ENCODE measurements at places on chromosomes 7 and 10.

DNA sequence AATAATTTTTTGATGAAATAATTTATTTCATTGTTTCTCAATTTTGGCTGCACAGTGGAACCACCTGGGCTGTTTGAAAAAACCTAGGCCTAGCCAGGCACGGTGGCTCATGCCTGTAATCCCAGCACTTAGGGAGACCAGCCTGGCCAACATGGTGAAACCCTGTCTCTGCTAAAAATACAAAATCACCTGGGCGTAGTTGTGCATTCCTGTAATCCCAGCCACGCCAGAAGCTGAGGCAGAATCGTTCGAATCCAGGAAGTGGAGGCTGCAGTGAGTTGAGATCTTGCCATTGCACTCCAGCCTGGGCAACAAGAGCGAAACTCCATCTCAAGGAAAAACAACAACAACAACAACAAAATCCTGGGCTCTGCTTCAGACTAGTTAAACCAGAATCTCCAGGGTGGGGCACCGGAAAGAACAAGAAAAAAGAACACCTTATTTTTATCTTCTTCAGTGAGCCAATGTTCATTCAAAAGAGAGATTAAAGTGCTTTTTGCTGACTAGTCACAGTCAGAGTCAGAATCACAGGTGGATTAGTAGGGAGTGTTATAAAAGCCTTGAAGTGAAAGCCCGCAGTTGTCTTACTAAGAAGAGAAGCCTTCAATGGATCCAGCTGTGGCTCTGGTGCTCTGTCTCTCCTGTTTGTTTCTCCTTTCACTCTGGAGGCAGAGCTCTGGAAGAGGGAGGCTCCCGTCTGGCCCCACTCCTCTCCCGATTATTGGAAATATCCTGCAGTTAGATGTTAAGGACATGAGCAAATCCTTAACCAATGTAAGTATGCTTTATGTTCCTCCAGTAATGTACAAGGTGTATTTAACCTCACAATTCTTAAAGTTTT is at the start of gene CYP2C18:
Gene CYP2C18 (plus strand): TSS at position 516 of the 841 bp plus-strand sequence. CDS start 91 bp downstream, at position 607.
- no peak for DNase-seq

DNA sequence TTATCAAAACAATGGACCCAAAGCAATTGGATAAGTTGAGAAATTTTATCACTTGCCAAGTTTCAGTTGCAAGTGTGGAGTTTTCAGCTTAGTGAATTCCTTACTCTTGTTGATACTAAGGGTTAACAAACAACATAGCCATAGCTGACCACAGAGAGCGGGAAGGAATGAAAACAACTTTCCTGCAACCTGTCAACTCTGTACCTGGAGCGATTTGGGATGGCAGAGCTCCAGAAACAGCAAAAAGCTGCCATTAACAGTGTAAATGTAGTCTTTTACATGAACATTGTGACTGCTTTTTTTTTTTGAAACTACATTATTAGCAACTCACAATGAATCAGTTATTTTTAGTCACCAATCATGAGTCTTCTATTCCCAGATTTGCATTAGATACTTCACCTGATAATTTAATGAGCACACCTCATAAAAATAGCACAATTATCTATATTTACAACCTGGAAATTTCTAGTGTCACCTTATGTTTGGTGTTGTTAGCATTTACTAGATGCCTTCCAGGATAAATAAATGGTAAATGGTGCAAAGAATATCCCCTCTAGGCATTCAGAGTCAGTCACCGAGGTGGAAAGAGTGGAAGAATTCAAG is 47.6 kb upstream of the RAPGEF5 start:
- no peak for DNase-seq

DNA sequence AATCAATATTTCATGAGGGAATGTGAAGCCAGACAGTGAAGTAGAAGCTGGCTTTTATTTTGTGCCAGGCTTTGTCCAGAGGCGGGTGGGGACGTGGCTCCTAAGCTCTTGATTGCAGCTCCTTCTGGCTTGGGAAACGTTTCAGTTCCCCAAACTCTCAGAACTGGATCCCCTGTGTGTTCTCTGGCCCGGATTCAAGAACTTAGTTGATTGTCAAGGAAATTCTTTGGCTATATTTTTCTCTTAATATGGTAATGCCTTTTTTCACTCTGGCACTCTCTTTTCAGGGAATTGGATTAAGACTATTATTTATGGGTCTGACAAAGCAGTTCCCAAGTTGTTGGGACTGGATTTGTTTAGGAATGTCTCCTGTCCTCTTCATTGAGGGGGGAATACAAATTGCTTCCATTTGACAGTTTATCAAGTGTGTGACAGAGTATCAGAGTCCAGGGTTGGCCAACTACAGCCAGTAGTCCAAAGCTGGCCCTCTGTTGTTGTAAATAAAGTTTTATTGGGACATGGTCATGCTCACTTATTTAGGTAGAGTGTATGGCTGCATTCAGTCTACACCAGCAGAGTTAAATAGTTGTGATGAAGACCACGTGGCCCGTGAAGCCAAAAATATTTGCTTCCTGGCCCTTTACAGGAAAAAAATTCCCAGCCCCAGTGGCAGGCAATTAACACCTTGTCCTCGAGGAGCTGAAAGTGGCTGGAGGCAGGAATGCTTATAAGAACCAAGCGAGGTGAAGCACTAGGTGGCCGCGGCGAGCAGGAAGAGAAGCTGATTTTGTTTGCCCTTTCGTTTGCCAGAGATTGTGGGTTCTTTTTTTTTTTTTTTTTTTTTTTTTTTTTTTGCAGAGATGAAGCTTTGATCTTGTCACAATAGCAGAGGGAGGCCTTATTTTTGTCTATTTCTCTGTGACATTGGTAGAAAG is 34.3 kb downstream of the HTRA1 start:
- DNase-seq = peak; percentile 52

DNA sequence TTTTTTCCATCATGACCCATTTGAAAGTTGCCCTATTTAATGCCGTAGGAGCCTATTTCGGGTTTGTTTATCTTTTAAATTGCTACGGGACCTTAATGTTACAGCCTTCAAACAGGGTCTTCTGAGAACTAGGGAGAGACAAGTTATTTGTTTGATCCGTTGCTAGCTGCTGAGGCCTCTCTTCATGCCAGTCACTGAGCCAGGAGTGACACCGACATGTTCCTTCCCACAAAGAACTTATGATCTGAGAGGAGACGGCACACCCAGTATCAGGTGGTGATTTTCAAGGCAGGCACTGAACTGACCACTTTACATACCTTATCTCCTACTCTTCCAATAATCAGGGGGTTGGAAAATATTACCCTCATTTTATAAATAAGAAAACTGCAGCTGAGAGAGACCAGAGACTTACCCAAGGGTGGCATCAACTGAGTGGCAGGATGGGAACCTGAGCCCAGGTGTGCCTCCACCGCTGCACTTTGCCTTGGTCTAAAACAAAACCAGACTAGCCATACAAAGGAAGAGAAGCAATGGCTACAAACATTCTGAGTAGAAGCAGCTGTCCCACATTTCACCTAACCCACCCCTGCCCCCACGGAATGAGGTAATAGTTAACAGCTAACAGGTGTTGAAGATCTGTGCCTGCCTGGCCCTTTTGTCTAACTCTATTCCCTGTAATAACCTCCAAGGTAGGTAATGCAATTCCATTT is 40.5 kb downstream of the PPP1R3C start:
- DNase-seq = no peak

DNA sequence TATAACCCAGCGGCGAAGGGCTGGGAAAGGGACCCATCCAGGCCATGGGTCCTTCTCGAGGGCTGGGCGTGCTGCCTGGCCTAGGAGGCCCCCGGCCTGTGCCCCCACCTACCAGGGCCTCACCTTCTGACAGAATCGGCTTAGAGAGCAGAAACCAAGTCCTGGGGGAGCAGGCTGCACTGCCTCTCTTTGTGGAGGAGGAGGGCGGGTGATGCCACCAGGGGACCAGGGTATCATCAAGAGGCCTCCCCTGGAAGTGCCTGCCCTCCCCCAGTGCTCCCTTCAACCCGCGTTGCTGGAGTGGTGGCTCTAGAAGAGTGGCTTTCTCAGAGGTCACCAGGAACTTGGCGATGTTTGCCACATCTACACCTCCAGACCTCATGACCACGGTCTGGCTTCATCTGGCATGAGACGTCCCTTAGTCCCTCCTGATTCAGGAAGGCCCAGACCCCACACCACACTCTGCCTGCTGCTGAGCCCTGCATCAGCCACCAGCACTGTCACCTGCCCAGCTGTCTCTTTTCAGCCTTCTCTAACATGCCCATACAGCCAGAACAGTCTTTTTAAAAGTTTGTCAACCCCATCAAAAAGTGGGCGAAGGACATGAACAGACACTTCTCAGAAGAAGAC is 31.9 kb downstream of the FKBP6 start:
- no peak for DNase-seq

DNA sequence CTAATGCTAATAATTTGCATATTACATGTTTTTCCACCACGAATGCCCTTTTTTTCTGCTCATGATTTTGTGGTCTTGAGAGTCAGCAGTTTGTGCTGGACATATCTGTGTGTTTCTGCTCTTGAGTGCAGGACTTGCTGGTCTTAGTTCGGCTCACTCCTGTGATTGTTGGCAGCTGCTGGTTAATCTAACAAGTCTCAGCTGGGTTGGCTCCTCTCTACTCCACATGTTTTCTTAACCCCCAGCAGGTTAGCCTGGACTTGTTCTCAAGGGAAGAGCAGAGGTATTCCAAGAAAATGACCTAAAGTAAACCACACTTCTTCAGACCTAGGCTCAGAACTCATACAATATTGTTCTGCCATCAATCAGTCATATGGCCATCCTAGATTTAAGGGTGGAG is 1238.9 kb downstream of the XPNPEP1 start:
- DNase-seq = no peak

DNA sequence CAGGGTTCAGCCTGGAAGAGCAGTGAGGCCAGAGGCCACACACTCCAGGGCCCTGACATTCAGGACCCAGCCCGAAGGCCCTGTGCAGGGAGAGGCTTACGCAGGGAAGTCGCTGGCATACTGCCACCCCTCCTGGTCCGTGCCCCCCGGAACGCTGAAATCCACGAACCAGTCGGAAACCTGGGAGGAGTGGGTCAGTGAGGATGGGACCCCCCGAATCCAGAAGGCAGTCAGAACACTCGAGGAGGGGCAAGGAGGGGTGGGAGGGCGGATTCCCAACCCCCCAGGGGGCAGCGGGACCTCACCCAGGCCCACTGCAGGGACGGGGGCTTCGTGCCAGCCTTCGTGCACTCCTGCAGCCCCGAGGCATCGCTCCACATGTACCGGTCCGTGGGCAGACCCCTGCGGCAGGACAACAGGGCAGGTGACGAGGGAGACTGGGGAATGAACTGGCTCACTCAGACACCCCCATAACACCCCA is 13.5 kb downstream of the BHLHA15 start:
- DNase-seq = no peak

DNA sequence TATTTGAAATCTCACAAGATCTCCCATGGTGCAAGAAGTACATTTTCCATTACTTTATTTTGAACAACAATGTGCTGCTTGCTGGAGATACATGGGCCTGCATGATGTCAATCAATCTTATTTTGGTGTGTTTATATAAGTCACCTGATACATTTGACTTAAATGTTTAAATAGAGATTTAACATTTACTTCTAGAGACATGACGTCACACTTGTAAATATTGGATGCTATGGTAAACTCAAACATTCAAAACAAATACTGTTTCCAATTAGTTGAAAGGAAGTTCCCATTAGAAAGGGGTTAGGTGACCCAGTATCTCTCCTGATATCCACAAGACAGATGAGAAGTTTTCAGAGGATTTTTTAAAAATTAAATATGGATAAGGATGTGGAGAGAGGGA is 214.5 kb downstream of the NSUN6 start:
- no peak for DNase-seq

DNA sequence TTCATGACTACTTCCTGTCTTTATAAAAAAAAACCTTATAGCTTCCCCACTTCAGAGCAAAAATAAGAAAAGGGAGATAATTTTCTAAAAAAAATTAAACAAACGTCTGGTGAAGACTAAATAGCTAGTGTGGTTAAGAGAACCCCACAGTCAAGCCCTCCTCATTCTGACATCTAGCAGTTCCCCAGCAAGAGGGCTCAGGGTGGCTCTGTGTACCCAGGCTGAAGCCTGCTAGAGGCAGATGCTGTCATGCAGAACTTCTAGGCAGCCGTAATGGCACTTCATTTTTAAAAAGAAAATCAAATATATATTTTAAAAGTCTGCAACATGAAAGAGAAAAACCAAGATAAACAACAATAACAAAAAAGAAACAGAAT is 223.1 kb upstream of the KLF14 start:
- no peak for DNase-seq

DNA sequence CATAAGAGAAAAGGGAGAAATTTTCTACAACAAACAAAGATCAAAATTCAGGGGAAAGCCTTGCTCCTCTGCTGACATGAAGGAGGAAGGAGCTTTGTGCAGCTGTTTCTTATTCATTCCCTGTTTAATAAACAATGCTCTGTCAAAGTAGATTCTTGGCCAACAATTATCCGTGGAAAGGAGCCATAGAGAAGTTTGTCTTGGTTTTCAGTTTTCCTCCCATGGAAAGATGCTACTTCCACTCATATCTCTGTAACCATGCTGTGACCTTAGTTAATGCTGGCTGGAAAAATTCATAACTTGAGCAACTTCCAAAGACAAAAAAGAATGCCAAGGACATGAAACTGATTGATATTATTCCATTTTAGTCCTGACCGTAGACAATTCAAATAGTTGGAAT is 8.1 kb downstream of the DDC start:
- no peak for DNase-seq

GRCh38 chr10:50275650-50276235 is 24.4 kb upstream of the ASAH2 start:
- peak; percentile 29 for DNase-seq

DNA sequence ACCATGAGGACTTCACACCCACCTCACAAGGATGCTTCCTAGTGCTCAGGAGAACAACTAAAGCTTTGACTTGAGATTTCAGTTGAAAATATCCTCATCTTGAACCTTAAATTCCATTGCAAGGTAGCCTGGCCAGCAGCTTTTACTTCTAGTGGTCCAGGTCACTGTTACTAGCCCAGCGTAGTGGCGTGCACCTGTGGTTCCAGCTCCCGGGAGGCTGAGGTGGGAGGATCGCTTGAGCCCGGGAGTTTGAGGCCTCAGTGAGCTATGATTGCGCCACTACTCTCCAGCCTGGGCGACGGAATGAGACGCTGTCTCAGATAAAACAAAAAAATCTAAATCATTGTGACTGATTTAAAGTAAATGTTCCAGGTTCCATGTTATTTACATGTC is 28.3 kb upstream of the PRKAR1B start:
- DNase-seq = no peak

DNA sequence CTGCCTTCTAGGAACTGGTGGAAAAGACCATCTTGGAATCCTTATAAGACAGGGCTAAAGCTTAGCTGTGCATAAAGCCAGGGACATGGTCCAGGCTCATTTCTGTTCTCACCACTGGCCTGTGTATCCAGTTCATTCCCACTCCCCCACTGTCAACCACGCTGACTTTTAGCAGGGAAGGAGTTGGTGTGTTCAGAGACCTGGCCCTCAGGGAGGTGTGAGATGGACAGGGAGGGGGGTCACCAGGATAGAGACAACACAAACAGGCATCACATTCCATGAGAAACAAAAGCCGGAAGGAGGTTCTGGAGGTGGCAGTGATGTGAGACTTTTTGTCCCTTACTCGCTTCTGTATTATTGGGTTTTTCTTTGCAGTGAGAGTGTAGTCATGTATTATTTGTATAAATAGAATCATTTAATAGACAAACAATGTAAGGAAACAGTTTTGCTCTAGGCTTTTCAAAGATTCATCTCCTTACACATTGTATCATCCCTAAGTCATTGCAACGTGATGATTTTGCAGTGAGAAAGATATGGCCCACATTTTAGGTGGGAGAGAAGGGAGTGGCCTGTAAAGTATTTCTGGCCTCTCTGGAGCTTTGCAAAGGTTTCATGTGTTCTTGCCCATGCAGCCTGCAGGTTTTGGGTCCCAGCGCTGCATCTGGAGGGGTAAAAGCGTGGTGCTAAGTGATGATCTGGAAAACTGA is 52.0 kb downstream of the EEPD1 start:
- DNase-seq = no peak

Data from lung microvascular endothelial cell (primary cell).